ENCODE measurements at places on chromosomes 1 and 21.

- DNase-seq: no peak
Observed at GRCh38 chr1:160284220-160284781, 632 bp downstream of the PEX19 start.

- DNase-seq: no peak
Observed at GRCh38 chr1:22039594-22040285, 12.8 kb upstream of the CDC42 start.

GRCh38 chr1:160419838-160420169 lies 19.4 kb downstream of the VANGL2 start:
- DNase-seq: no peak

DNA sequence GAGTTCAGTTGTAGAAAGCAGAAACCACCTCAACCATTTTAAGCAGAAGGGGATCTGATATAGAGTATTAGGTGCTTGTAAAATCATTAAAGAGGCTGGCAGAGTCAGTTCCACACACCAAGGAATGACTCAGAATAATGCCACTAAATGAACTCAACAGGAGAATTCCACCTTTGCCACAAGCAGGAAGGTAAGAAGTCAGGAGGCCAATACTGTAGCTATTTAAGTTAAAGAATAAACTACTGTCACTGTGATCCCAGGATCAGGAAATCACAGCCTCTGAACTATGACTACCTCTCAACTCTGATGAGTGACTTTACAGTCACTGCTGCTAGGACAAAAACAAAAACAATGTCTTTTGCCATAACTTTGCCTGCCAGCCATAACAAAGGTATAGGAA lies 52.5 kb upstream of the PRMT6 start:
- DNase-seq: no peak

GRCh38 chr1:230648114-230648513 lies 5.8 kb downstream of the COG2 start:
- DNase-seq: no peak

GRCh38 chr1:233470741-233471499 lies 143.0 kb upstream of the KCNK1 start:
- no peak for DNase-seq

DNA sequence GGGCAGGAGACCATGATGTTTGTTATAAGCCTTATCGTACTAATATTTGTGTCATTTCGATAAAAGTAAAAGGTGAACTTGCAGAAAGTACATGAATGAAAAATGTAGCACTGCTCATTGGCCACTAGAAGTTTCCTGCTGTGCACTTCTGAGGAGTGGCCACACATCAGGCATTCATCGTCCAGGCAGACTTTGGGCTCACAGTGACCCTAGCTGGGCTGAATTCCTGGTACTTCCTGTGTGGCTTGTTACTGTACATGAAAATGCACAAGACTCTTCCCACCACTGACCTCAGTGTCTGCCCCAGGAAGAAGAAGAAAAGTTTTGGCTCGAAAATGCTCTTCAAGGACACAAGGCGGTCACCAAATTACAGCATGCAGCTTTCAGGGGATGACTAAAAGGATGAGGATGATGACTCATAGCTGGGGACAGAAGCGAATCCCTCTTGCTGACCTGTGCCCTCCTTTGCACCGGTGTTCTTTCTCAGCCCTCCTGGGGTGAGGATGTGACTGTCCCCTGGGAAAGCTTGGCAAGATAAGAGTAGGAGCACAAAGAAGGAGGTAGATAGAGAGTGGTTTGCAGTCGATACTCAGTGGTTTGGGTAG lies 252.4 kb upstream of the KAZN start:
- DNase-seq: no peak

DNA sequence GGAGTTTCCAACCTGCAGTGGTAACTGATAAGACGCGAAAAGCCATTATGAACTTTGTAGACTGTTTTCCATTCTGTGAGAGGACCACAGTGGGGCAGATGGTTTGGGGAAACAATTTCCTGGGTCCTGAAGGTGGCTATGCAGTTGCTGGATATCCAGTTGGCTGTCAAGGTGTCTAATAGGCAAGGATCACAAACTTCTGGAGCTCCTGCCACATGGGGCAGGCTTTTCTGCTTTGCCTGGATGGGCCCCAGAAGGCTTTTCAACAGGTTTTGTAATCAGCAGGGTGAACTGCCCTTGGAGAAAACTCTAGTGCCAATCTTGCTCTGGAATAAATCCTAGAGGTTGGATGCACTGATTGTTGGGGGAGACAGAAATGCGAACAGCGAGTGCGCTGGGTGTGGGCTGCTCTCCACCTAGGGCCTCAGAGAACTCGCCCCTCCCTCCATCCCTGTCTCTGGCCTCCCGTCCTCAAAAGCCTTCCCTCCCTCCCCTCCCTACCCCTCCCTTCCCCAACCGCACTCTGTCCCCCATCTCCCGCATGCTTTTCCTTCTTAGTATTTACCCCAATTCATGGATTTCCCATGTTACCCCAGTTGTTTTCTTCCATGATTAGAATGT lies 210.3 kb upstream of the USP24 start:
- no peak for DNase-seq

- DNase-seq: no peak
Observed at GRCh38 chr1:159483501-159483900, 44.0 kb downstream of the OR10J1 start.

DNA sequence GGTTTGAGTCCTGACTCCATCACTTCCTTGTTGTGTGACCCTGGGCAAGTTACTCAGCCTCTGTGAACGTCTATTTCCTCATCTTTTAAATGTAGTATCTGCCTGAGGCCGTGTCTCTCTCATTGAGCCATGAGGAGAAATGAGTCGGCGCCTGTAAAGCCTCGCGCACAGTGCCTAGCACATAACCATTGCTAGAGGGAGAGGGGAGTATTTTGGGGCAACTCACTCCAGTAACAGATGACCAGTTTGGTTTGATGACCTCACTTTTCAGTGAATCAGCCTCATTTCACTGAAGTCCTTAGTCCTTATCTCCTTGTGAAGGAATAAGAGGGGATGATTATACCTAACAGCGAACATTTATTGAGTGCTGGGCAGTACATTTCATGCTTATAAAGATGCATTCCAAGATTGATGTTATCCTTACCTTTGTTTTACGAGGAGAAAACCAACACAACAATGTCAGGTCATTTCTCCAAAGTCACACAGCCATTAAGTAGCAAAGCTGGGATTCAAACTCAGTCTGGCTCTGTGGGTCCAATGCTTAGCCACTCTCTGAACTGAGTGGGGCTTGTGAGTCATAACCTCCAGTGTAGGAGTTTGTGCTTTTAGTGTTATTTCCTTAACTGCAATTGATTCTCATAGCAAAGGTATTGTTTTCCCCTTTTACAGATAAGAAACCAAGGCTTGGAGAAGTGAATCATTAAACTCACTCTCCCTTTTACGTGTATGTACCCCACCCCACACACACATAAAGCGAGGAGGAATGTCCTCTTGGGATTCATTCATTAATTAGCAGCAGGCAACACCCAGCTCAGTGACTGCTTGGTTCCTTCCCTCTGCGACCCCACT lies 25.9 kb downstream of the KCNC4 start:
- DNase-seq: no peak

Data from sciatic nerve (tissue), 2 donors.